ENCODE measurements at places on chromosomes 1 and 21.
A peak's percentile ranks its signal among the peaks of the same experiment; 100 is the strongest.

DNA sequence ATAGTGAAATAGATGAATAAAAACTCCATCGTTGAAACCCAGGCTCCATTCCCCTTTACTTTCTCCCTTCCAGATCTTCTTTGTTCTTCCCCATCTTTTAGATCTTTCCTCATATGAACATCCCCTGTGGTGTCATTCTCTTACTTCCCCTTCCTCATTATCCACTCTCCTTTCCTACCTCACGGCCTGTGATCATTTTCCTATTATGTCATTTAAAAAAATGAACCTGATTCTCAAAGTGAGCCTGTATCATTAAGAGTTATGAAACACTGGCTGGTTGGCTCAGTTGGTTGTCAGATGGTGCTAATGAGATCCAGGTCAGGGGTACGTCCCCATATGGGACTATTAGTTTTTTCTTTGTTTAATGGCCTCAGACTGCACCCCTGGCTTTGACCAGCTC, 38.3 kb downstream of the TCEANC2 start:
- DNase-seq = no peak

DNA sequence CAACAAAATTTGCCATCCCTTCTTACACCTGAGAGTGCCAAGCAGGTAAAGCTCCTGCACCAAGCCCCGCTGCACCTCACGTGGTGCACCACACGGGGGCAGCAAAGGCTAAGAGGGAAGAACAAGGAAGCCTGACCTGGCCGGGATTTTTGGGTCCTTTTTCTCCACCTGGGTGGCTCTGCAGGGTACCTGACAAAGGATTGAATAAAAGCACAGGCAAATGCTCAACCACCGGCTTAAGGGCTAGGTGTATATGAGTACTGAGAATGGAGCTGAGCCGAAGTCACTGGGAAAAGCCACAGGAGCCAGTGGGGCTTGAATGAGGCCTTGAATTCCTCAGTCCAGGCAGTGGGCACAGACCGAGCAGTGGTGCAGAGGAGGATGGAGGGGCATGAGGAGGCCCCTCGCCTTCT, 36.4 kb downstream of the ZNF697 start:
- peak; percentile 39 for DNase-seq

DNA sequence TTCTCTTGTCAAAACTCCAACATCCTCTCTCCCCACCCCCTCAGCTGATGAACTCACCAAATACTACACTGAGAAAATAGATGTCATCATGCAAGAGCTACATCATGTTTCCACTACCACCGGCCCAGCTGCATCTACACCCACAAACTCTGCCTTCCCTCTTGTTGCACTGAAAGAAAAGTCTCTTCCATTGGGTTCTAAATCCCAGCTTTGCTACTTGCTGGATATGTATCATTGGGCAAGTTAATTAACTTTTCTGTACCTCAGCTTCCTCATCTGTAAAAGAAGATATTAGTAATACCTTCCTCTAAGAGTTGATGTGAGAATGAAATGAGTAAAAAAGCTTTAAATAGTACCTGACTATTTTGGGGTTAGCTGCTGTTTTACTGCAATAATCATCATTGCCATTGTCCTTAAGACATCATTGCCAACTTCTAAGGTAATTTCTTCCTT, 108.6 kb downstream of the OLFML2B start:
- no peak for DNase-seq

GRCh38 chr1:74193908-74194307, 4.1 kb downstream of the LRRIQ3 start:
- peak; percentile 8 for DNase-seq

GRCh38 chr1:214843281-214843680, 239.3 kb upstream of the KCNK2 start:
- no peak for DNase-seq

DNA sequence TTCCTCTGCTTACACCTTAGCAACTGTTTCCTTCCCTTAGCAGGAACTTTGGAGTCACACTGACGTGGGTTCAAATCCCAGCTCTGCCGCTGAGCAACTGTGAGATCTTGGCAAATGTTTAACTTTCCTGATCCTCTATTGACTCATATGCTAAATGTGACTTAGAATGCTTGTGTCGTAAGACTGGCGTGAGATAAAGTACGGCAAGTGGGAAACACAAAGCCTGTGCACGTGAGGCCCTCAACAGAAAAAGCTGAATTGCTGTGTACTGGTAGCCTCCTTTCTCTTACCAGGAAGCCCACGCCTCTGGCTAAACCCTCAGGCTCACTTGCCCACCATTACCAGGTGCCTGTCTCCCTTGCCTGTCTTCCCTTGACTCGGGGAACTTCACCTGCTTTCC, 135.4 kb upstream of the TNR start:
- DNase-seq = no peak

- DNase-seq = peak; percentile 95
Measured at GRCh38 chr1:40877698-40878097, 15.5 kb upstream of the CITED4 start.

GRCh38 chr1:59468828-59469428, 172.0 kb downstream of the FGGY start:
- DNase-seq = no peak

GRCh38 chr1:2290171-2290578, 62.1 kb downstream of the SKI start:
- DNase-seq = peak; percentile 46

GRCh38 chr1:244335456-244335855, 116.3 kb downstream of the ADSS2 start:
- no peak for DNase-seq

DNA sequence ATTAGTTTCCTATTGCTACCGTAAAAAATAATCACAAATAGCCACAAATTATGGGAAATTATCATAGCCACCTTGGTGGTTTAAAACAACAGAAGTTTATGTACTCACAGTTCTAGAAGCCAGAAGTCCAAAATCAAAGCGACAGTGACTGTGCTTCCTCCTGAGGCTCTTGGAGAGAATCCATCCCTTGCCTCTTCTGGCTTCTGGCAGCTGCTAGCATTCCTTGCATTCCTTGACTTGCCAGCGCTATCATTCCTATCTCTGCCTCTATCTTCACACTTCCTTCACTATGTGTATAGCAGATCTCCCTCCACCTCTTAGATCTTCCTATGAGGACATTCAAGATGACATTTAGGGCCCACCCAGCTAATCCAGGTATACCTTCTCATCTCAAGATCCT, 180.1 kb upstream of the USP25 start:
- DNase-seq = peak; percentile 56

DNA sequence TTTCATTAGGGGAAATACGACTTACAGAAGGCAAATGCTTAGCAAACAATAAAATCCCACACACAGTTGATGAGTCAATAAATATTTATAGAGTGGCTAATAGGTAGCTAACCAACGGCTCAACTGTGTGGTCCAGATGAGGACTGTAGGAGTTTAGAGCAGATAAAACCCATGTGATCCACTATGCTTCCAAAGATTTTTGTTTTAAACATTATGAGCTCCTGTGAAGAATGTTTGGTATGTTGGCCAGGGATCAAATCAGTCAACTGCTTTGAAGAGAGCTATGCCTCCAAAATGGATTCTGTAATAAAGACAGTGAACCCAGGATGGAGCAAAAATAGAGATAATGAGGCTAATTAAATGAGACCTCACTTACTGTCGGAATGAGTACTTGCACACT, 72.3 kb upstream of the COL11A1 start:
- DNase-seq = peak; percentile 97

DNA sequence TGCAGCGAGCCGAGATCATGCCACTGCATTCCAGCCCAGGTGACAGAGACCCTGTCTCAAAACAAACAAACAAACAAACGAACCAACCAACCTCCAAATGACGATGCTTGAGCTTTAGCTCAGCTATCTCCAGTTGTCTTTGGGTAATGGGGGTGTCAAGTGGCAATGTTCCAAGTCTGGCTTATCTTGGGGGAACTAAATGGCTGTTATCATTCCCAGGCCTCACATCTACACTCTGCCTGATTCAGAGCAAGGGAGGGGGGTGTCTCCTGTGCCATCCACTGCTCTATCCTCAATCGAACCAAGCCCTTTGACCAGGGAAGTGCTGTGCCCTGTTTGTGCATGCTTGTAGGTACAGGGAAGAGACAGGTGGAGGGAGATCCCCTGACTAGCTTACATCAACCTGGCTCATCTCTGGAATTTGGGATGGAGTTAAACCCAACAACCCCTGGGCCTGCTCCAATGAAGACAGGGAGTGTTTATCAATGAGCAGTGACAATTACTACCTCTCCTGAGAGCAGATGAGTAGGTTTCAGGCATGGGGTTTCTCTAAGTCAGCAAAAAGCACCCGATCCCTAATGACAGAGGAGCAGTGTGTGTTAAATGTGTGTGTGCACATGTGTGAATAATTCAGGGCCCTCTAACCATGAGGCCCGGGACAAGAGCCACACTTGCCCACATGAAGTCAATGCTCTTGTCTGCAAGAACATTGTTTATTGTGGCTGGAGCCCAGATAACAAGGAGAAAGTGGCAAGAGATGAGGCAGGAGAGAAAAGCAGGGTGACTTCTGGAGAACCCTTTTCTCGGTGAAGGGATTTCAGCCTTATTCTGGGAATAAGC, 20.3 kb upstream of the IL6R start:
- DNase-seq = no peak

GRCh38 chr1:70497152-70497551, 86.1 kb downstream of the CTH start:
- DNase-seq = no peak

GRCh38 chr1:24351918-24352627, 32.9 kb downstream of the GRHL3 start:
- DNase-seq = no peak

DNA sequence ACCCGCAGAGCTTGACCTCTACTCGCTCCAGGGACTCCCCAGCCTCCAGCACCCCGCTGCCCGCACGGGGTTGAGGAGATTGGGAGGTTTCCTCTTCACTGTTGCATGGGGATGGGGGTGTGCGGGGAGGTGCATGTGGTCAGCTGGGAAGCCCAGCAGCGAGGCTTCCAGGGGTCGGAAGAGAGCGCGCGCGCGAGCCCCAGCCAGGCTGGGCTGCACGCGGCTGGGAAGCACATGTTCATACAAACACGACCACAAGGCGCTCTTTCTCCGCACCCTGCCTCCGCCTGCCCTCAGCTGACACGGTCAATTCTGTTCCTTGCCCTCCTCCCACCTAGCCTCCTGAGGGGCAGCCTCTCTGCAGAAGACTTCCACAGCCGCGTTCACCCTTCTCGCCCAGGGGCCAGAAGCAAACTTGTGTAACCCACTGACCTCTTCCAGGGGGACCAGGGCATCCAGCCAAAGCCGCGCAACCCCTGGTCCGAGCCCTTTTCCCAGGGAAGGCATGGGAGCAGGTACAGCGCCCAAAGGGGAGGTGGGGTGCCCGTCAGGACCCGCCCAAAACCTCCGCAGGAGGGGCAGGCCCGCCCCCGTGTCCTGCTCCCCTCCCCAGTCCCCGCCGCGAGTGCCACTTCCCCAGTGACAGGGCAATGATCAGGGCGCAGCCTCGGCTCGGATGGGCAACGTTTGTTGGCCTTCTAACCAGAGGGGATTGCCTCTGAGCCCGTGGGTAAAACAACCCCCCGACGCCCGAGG, 1.3 kb downstream of the COL24A1 start:
- DNase-seq = no peak

DNA sequence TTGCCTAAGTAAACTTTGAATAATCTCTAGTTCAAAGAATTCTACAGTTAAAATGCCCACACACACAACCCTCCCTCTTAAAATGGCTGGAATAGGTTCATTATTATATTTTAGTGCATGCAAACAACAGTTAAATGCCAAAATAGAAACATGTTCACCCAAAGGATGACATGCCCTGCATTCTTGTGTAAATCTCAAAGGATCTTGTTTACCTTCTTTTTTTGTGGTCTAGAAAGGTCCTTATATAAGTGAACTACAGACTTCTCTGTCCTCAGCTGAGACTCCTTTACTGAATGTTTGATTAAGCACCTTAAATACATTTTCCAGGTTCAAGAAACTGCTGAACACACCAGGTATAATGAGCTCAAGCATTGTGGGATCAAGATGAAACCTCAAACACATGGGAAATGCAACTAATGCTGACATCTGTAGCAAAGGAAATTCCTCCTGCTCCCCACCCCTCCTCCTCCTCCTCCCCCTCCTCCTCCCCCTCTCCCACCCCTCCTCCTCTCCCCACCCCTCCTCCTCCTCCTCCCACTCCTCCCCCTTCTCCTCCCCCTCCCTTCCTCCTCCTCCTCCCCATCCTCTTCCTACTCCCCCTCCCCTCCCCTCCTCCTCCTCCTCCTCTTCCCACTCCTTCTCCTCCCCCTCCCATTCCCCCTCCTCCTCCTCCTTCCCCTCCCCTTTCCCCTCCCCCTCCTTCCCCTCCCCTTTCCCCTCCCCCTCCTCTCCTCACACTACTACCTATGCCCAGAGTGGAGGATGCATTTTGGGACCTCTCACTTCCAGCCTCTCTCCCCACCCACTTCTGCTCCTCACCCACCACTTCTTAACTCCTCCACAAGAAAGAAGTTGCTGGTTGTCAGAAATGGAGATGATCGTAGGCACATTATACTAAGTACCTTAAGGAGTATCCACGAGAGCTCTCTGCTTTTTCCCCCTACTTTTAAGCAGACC, 233.9 kb downstream of the MRPL39 start:
- DNase-seq = no peak

- DNase-seq = peak; percentile 64
Measured at GRCh38 chr1:38139738-38140487, 93.3 kb upstream of the POU3F1 start.

DNA sequence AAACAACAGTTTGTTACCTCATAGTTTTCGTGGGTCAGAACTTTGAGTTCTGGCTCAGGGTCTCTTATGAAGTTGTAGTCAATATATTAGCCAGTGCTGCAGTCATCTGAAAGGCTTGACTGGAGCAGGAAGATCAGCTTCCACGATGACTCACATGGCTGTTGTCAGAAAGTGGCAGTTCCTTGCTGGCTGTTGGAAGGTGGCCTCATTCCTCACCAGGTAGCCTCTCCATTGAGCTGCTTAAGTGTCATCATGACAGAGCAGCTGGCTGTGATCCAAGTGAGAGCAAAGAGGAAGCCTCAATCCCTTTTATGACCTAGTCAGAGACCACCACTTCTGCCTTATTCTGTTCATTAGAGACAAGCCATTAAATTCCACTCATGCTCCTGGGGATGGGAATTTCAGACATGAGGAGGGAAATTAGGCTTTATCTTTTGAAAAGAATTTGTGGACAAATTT, 5.6 kb downstream of the OSBPL9 start:
- peak; percentile 55 for DNase-seq

DNA sequence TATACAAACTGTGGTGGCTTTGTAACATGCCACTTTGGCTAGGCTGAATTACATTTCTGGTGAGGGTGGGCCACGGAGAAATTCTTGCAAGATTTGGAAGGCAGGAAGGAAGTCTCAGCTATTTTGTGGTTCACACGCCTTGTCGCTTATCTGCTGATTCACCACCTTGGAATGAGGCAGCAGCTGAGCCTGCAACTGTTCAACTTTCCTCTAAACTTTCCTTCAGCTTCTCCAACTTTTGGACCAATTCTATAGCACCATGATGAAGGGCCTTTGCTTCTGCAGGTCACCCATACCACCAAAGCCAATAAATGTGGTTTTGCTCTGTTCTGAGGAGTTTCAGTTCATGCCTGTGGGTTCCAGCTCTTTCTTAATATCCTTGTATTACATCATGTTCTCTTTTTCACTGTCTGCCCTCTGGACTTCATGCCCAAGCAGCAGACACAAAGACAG, 337.6 kb upstream of the SNX7 start:
- DNase-seq = peak; percentile 97
